ENCODE measurements at places on chromosomes 5 and 9.

- DNase-seq = no peak
These were observed 3.0 kb downstream of the N4BP3 start for GRCh38 chr5:178116143-178116885.

- DNase-seq = no peak
These were observed 73.4 kb upstream of the NR4A3 start for GRCh38 chr9:99748266-99748665.

DNA sequence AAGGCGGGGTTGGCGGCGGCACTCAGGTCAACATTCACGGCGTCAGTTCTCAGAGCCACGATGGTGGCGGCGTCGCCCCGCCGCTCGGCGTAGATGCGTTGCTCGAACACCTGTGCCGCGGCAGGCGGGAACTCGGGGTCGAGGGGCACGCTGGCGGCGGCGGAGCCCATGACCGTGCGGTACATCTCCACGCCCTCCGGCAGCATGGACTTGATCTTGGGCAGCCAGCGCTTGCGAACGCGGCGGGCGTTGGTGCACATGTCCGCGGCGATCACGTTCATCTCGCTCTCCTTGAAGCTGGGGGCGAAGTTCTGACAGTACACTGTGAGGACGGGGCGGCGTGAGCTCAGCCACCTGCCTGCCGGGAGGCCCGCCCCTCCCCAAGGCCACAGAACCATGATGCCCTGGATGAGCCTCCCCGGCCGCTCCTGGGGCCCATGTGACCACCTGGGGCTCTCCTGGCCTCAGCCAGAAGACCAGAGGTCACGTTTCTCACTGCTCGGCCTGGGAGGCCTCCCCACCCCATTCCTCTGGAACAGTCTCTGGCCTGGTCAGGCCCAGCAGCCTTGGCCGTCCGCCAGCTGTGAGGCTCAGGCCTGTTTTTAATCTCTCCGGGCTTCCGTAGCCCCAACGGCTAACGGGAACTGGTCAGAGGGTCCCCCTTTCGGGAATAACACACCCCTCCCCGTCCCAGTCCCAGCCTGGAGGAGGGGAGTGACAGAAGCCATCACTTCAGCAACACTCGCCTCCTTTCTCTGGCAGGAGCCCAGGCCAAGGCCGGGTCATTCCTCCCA, 50.7 kb upstream of the UBAC1 start:
- DNase-seq = no peak

- DNase-seq = no peak
These were observed 173.3 kb downstream of the DENND1A start for GRCh38 chr9:123756484-123757106.

DNA sequence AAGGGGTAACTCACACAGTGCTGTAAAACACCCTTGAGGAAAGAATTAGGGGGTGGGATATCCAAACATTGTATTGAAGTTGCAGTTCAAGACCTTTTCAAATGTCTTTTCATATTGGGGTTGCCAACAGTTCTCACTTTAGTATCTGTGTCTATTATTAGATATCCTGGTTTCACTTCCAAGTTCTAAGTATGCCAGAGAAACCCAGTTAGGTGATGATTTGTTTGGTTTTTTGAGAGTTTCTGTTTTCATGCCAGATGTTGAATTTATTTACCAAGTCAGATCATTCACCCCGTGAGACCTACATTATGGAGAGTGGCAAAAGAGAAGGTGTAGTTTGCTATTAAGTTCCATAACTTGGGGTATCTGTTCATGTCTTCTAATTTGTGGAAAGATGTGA, 64.5 kb downstream of the C9orf152 start:
- no peak for DNase-seq

DNA sequence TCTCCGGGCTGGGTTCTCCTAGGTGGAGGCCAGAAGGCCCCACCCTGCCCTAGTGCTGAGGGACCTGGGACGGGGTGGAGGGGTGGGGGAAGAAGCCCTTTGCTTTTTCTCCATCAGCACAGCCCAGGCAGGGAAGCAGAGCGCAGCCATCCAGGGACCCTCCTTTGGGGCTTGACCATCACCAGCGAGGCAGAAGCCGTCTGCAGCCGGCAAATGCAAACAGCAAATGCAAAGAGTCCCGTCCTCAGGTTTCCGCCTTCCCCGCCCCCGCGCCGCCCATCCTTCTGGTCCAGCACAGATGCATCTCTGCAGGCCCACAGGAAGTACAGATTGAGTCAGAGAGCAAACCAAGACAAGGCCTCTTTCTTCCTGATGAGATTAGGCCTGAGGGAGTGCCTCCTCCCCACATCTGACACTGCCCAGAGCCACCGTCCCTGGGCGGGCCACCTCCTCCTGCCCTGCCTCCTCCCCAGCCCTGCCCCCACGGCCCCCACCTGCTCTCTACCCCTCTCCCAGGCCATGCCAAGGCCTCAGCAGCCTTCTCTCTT, 23.4 kb downstream of the CORO2A start:
- no peak for DNase-seq

GRCh38 chr5:20959347-20959746, 971.3 kb upstream of the CDH18 start:
- no peak for DNase-seq

- DNase-seq = no peak
These were observed 163.4 kb upstream of the FBXL17 start for GRCh38 chr5:108545301-108545700.

- no peak for DNase-seq
These were observed 163.5 kb downstream of the ARSB start for GRCh38 chr5:78821536-78822021.

- DNase-seq = no peak
These were observed 1631.9 kb upstream of the CDH6 start for GRCh38 chr5:29561564-29561963.

- no peak for DNase-seq
These were observed 35.2 kb downstream of the NCS1 start for GRCh38 chr9:130207241-130207992.

- DNase-seq = no peak
These were observed 18.9 kb upstream of the MEGF9 start for GRCh38 chr9:120733190-120733589.

GRCh38 chr5:27267209-27267824, 228.9 kb upstream of the CDH9 start:
- DNase-seq = no peak

DNA sequence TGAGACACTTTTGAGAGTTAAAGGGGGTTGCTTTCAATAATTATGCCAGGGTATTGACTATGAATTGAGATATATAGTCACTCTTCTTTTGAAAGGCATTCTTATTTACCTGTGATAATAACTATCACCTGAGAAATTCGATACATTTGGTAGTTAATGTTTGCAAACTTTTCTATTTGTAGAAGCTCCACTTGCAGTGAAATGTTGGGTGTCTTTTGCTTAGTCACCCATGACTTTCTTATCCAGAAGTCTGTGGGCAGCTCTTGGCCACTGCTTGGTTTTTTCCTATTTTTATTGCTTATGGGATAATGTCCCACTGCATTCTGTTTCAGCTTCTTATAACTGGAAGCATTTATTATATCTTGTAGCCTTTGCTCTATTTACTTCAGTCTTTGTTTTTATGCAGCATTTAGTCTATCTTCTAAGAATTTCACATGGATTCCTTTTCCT, 3.9 kb downstream of the MACIR start:
- DNase-seq = no peak

- no peak for DNase-seq
These were observed 380.8 kb downstream of the EBF1 start for GRCh38 chr5:158718738-158719505.

DNA sequence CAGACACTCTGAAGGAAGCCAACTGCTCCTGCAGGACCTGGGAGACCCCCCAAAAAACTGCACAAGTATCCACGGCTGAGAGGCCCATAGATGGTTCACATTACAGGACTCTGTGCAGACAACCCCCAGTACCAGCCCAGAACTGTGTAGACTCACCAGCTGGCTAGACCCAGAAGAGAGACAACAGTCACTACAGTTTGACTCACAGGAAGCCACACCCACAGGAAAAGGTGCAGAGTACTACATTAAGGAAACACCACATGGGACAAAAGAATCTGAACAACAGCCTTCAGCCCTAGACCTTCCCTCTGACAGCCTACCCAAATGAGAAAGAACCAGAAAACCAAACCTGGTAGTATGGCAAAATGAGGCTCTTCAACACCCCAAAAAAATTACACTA, 281.2 kb upstream of the RGMB start:
- no peak for DNase-seq

DNA sequence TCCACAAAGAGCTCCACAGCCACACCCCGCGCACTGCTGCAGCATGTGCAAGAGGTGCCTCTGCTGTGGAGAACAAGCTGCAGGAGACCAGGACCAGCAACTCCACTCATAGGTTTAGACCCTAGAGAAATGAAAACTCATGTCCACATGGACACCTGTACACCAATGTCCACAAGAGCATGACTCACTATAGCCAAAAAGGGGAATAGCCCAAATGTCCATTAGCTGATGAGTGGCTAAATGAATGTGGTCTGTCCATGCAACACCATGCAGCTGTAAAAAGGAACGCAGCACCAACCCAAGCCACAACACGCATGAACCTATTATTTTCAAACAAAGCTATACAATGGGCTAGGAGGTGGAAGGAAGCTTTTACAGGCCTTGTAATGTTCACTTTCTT, 18.1 kb downstream of the DYNC2I2 start:
- DNase-seq = no peak

DNA sequence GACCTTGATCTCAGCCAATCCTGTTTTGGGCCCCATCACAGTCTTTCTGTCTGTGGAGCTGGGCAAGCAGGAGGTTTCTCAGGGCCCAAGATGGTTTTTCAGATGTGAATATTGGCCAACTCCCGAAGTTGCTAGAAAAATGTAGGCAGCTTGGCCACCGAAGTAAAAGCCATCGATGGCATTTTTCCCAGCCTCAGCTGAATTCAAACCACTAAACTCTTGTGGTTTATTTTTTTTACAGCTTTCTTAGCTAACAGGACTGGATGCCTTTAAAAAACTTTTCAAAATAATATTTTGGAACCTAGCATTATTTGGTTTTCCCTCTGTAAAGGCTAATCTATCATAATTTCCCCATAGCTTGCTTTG, 102.5 kb upstream of the ERCC6L2 start:
- DNase-seq = no peak

DNA sequence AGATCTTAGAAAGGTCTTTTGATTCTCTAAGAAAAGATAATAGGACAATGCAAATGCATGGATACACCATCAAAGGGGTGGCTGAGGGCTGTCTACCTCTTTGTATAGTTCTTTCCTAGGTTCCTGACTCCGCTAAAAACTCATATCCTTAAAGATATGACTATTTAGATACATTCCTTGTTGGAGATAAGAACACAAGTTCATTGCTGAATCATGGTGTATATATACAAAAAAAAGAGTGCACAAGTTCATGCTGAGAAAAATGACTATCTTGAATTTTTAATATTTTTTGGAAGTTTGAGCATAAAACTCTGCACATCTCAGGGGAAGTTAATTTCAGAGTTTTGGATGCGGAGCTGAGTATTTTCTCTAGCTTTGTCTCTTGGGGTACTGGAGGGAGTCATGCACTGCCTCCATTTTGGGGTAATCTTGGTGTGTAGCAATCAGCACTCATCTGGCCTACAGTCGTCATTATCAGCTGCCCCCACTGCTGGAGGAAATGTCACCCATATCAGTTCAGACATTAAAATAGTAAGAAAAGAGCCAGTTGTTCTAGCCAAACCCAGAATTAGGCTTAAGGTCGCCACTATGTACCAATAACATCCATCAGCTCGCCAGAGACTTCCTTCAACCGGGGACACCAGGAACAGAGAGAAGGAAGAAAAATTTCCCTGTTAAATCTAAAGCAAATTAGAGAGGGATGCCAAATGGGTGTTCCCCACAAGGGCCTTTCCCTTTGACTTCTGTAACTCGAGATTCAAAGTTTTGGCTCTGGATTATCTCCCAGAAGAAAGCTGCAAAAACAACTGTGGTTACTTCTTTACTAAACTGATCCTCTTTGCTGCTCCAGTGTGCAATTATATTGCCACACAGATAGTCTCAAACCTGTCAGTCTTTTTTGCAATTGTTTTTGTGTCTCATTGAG, 49.0 kb downstream of the PTTG1 start:
- DNase-seq = no peak

- DNase-seq = no peak
These were observed 43.7 kb upstream of the MIER3 start for GRCh38 chr5:56995596-56995995.

GRCh38 chr5:989961-990530, 18.6 kb upstream of the NKD2 start:
- DNase-seq = no peak

DNA sequence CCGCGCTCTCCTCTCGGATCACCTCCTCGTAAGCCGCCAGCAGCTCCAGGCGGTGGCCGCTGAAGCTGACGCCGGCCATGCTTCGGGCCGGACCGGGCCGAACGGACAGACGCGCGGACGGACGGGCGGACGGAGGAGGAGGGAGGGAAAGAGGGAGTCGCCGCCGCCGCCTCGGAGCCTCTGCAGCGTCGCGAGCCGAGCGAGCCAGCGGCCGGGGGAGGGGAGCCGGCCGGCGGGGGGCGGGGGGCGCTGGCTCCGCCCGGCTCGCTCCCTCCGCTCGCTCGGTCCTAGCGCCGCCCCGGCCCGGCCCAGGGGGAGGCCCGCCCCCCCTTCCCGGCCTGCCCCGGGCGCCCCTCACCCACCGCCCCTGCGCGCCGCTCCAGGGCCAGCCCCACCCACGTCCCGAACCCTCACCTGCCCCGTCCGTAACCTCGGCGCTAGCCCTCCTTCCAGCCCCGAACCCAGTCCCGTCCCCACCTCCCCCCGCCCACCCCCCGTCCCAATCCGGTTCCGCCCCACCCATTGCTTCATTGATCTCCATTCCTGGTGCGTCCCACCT, at the start of gene DBN1:
DBN1 (minus strand) TSS at position 192 of the 559 bp plus-strand sequence; CDS start at position 79, 113 bp downstream.
- peak; percentile 93 for DNase-seq

DNA sequence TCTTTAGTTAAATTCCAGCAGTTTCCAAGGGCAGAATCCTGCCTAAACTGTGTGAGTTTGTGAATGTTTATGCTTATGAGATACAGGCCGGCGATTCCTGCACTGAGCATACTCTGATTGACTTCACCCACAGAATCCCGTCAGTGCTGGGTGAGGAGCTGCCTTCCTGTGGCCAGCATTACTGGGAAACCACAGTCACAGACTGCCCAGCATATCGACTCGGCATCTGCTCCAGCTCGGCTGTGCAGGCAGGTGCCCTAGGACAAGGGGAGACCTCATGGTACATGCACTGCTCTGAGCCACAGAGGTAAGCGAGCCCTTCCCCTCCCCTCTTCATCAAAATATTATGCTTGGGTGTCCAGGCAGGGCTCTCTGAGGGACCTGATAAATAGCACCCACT, 103.7 kb downstream of the CMYA5 start:
- DNase-seq = no peak

GRCh38 chr9:136426787-136427186, 12.9 kb downstream of the INPP5E start:
- DNase-seq = no peak

- DNase-seq = no peak
These were observed 113.2 kb downstream of the DCP2 start for GRCh38 chr5:113089653-113090335.

DNA sequence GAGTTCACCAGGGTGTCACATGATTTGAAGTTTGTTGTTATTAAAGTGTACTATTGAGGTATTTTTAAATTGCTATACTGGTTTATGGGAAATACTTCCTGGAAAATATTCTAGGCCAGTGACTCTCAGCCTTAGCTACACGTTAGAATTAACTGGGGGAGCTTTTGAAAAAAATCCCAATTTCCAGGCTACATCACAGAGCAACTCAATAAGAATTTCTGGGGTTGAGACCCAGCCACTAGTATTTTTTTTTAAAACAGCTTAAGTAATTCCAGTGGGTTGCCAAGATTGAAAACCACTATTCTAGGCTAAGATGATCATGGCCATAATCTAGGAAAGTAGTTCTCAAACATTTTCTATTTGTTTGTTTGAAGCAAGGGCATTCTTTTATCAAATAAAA, 142.9 kb upstream of the GRIA1 start:
- DNase-seq = no peak
